ENCODE measurements at places on chromosomes 4 and X.

DNA sequence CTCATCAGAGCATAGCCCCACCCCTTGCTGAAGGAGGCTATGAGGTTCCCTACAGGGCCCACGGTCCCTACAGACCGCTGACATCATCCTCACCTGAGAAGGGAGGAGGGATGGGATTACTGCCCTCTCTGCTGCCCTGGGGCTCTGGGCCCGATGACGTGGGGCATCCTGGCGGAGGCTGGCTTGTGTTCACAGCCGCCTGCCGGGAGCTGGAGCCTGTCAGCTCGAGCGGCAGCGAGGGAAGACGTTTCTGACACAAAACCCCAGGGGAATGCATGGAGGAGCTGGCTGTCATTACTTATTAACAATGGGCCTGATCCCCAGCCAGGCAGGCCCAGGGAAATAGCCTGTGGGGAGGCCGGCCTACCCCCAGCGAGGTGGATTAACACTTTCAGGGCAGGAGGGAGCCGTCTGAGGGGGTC, 106.6 kb upstream of the ATP6AP2 start:
- no peak for DNase-seq

DNA sequence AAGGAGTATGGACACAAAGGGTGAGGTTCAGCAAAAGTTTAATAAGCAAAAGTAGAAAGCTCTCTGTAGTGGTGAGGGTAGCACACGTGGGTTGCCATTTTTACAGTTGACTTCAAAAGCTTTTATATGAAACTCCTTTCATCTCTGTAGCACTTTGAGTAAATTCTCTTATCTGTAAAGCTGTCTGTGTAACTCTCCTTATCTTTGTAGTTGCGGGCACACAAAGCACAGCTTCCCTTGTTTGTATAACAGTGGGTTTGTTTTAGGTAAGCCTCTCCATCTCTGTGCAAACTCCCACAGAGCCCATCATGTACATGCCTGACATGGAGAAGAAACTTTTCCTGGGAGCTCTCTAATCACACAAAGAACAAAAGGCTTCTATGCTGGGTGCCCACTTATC, 325.9 kb upstream of the PABPC5 start:
- no peak for DNase-seq

DNA sequence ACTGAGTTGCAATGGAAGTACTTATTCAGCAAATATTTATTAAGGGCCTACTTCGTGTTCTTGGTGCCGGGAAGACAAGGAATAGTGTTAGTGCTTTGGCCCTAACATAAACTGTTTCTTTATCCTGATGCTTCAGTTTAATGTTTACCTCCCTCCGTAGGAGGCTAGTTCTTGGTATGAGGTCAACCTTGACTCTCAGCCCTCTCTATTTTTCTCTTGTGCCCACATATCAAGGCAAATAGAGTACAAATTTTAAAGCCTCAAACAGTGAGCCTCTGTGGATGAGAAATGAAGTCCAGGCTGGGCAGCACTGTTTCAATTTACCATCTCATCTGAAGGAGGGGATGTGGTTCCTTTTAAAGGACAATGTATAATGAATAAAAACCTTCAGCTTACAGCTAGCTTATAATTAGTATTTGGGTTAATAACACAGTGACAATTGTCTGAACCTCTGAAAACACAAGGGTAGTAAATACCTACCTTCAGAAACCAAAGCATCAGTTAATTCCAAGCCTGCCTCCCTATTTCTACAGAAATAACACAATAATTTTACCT, 68.5 kb downstream of the SH3RF1 start:
- no peak for DNase-seq

DNA sequence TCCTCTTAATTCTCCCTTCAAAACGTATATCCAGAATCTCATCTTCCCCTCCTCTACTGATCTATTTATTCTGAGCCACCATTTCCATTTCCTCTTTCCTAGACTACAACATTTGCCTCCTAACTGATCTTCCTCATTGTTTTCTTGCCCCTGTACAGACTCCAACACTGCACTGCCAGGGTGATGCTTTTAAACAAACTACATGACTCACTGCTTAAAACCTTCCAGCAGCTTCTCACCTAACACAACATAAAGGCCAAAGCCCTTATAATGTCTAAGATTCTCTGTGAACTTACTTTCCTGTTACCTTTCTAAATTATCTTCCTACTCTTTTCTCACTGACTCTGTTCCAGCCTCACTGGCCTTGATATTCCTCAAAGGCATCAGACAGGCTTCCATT, 161.0 kb upstream of the HS3ST1 start:
- DNase-seq: no peak

DNA sequence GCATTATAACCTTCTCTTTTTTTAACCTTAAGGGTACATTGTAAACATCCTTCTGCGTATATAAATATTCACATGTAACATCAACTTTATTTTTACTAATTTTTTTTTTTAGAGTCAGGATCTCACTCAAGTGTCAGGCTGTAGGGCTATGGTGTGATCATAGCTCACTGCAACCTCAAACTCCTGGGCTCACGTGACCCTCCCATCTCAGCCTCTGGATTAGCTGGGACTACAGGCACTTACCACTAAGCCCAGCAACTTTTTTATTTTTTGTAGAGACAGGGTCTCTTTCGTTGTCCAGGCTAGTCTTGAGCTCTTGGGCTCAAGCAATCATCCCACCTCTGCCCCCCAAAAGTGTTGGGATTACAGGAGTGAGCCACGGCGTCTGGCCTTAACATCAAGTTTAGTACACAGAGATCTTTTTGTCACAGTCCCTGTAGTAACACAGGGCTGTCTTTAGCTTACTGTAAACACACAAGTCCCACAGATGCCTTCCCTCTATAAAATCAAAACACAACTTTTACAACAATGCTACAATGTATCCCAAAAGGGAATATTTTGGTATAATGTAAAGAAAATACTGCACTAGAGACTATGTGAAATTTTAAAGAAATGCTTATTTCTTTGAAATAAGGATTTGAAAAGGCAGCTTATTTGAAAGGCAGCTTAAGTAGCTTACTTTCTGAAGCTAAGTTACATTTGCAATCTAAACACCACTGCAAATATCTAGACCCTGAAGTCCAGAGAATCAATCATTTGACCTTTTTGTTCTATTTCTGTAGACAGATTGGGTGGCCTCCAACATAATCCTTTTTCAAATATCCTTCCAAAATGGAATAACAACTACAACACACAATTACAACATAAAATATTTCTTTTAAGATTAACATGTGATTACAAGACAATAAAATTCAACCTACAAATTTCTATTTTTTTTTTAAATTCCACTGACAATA, 116.0 kb downstream of the APBB2 start:
- DNase-seq: no peak

- no peak for DNase-seq
Observed at GRCh38 chr4:83125738-83126141, 11.2 kb upstream of the PLAC8 start.

DNA sequence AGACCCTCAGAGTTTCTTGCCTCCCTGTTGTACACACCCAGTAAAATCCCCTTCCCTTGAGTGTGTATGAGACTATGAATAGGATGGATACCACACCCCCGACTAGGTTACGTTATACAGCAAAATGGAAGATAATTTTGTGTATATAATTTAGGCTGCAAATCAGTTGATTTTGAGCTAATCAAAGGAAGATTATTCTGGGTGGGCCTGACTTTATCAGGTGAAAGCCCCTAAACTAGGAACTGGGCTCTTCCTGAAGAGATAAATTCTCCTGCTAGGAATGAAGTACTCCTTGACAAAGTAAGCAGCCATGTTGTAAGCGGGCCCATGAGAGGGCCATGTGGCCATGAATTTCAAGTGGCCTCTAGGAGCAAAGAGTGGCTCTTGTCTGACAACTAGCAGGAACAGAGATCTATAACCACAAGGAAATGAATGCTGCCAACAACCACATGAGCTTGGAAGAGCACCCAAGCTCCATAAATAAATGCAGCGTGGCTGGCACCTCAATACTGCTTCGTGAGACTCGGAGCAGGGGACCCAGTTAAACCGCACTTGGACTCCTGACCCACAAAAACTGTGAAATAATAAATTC, 646.4 kb downstream of the IL1RAPL1 start:
- no peak for DNase-seq

Data from stimulated activated CD4-positive, alpha-beta T cell treated with anti-CD3 and anti-CD28 coated beads, Interleukin-1b, Interleukin-23, amount 100 ng/mL, for 24 hours (primary cell).